ENCODE measurements at places on chromosomes 7 and 10.
A peak's percentile ranks its signal among the peaks of the same experiment; 100 is the strongest.

DNA sequence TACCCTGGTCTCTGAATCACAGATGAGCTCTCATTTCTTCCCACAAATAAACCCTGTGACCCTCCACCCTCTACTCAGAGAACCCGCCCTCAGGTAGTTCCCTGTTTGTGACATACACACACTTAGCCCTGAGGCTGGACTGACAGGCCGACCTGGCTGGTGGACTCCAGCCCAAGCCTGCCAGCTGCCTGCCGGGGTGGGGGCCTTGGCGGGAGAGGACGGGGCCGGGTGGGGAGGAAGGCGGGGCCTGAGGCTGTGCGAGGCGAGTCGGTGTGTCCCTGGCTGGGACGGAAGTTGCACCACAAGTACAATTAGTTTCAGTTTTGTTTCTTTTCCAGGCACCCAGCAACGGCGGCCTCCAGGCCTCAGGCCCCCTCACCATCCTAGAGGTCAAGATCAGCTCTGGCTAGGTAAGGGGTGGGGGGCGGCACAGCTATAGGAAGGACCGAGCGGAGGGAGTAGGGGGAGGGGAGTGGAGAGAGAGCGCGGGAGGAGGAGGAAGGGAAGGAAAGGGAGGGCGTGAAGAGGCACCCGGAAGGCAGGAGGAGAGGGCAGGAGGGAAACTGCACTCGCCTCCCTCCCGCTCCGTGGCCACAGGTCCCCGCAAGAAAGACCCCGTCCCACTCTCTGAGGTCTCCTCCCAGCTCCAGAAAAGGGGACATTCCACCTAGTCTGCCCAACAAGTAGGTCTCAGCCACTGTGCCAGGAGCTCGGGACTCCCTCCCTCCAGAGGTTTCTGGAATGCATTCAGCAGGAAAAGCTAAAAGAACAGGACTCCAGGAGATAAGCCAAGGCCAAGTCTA is at the start of gene TRIM56:
Gene TRIM56 (plus strand): TSS at position 320 of the 803 bp plus-strand sequence. CDS start 1,832 bp downstream, outside the sequence.
- DNase-seq, result peak; percentile 68

GRCh38 chr10:103458720-103459119 is at the start of gene CALHM1:
TSS of gene CALHM1 (minus strand) at chr10:103458900. CDS start at chr10:103458751, 149 bp downstream.
- DNase-seq, result no peak

DNA sequence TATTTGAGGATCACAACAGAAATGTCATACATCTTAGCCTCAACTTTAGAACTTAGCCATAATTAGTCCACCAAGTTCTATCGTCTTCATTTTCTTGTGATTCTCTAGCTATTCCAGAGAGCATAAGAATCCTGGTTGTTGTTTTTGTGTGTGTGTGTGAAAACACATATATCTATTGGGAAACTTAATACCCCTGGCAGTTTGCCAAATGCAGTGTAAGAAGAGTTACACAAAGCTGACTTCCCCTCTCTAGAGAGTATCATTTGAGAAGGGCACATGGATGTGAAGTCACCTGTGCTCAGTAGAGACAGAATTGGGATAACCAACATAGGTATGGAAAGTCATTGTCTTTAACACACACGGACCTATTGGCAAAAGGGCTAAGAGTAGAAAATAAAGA is 19.3 kb downstream of the FOXI2 start:
- DNase-seq, result no peak

DNA sequence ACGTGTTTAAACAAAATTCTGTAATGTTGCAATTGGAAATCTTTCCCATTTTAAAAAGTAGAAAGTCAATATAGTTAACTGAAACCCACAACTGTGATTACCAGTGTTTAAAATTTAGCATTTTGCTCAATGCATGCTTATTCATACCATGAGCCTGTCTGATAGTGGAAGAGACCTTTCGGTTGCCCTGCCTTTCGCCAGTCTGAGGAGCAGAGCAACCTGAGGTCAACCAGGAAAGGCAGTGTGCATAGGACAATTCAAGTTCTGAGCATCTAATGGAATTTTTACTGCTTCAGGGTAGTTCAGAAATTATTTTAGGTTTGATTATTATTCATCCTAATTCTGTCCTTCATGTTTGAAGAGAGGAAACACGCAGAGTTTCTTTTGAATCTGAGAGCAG is 100.8 kb downstream of the CUBN start:
- no peak for DNase-seq

DNA sequence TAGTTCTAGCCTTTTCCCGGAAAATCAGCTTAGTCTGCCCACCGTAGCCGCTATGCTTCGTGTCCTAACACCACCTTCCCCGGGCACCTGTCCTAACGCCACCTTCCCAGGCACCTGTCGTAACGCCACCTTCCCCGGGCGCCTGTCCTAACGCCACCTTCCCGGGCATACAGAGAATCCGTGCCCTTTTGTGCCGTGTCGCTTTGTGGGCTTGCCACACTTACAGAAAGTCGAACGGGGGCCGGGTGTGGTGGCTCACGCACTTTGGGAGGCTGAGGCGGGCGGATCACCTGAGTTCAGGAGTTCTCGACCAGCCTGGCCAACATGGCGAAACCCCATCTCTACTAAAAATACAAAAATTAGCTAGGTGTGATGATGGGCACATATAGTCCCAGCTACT is 73.6 kb upstream of the DNAJB6 start:
- DNase-seq, result no peak

DNA sequence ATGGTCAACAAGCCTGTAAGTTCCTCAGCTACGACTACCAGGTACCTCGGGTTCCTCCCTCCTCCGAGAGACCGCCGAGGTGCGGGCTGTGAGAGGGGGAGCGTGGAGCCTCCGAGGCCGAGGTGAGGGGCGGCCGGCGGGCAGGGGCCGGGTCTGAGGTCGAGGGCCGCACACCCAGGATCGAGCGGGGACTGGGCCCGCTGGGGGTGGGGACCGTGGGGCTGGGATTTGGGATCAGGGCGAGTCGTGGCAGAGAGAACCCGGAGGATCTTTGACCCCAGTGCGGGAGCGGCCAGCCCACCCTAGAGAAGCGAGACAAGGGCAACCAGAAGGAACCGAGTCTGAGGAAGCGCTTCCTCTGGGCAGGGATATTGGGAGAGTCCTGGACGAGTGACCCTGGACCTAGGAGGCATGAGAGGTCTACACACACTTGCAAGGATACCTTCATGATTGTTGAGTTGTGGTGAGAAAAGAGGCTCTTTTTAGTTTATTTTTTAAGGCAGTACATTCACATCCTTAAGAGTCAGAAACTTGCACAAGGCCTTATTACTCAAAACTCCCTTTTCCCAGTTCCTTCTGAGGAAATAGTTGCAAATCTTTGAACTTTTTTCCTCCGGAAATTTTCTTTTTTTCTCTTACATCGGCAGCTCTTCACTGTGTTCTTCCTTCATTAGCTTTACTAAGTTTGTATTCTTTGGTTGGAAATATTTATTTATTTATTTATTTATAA is 395 bp downstream of the ZNF487 start:
- DNase-seq, result no peak

- no peak for DNase-seq
Observed at GRCh38 chr7:22865602-22865960, 42.9 kb upstream of the TOMM7 start.

GRCh38 chr7:155568333-155568660 is 21.9 kb upstream of the CNPY1 start:
- no peak for DNase-seq

DNA sequence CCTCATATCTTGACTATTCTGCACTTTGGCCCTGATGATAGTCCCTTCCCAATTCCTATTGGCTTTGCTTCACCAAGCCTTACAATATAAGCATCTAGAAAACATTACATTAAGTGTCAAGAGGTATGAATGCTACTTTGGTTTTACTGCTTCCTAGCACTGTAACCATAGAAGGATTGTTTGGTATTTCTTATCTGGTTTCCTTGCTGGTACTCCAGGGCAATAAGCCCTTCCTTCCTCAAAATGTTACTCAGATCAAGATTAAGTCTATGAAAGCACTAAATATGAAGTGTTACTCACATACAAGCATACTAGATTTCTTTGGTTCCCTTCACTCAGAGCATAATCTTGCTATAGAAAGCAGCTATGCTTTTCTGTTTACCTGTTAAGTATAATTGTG is 492.5 kb downstream of the ETV1 start:
- no peak for DNase-seq

- no peak for DNase-seq
Observed at GRCh38 chr10:71042699-71043098, 154.3 kb upstream of the PCBD1 start.

- no peak for DNase-seq
Observed at GRCh38 chr10:123570898-123571515, 95.1 kb upstream of the GPR26 start.

GRCh38 chr10:76555067-76555670 is 1082.4 kb downstream of the KCNMA1 start:
- no peak for DNase-seq

- no peak for DNase-seq
Observed at GRCh38 chr7:1121886-1122831, 34.2 kb downstream of the GPER1 start.

Measured in KBM-7 (cell line).